ENCODE measurements at places on chromosomes 12 and 14. TPM values are rescaled to one million over a fixed set of nuclear protein-coding genes. Genes with fewer than 3 reads are reported as not detected.

- H3K4me1 ChIP-seq: no peaks in the 10 kb centered on the region
- H3K4me3 ChIP-seq: no peak overlapping the region
- H3K27me3 ChIP-seq: peaks cover 14% of the 10 kb centered on the region
- no peak for DNase-seq
- H3K27ac ChIP-seq: no peak overlapping the region
Measured at GRCh38 chr14:100955201-100955600, 51.7 kb upstream of the RTL1 start.

DNA sequence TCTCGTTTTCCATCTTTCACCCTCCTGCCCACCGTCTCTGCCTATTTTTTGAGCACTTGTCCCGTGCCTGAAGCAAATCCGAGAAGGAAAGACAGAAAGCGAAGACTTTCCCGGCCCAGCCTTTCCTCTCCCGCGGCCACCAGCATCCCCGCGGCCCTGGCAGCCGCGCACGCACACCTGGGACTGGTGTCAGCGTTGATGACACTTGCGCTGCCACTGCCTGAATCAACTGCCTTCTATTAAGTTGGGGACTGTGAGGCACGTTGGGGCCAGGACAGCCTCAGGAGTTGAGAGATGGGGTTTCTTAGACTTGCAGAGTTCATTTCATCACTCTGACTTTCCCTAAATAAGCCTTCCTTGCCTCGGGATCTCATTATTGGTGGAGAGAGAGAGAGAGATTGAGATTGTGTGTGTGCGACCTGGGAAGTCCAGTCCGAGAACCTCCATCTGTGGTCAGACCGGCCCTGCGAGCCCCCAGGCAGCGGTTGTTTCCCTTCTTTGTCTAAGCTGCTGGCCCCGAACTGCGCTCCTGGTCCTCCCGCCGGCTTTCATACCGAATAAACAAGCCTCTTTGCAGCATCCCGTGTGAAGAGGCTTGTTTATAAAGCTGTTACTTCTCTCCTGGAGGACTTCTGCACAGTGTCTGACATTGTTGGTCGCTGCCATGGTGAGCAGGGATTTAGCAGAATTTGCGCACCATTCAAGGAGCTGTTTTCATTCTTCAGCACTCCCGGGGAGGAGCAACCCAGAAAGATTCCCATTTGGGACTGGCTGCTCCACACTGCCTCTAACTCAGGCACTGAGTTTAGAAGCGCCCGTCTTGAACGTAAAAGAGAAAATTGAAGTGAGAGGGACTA lies 1.5 kb downstream of the PDZRN4 start:
- peak overlapping the region; percentile 67 for H3K27ac ChIP-seq
- H3K4me3 ChIP-seq: no peak overlapping the region
- peaks cover 2% of the 10 kb centered on the region for H3K4me1 ChIP-seq
- peaks cover 1% of the 10 kb centered on the region for H3K36me3 ChIP-seq
- H3K27me3 ChIP-seq: peaks cover 37% of the 10 kb centered on the region
- no peak for DNase-seq

DNA sequence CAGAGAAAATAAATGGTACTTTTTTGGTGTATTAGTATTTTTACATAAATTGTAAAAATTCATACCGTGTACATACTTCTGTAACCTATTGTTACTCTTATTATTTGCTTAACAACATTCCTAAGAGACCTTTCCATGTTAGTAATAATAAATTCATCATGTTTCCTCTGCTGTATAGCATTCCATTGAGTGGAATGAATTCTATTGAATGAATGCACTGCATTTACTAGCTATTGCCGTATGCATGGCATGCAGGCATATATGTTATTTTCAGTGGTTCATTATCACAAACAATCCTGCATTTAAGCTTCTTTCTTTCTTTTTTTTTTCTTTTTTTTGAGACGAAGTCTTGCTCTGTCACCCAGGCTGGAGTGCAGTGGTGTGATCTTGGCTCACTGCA lies 137.6 kb upstream of the TBX3 start:
- no peak overlapping the region for H3K4me3 ChIP-seq
- no peaks in the 10 kb centered on the region for H3K36me3 ChIP-seq
- H3K4me1 ChIP-seq: no peaks in the 10 kb centered on the region
- no peak overlapping the region for H3K27ac ChIP-seq
- DNase-seq: no peak

- H3K27ac ChIP-seq: no peak overlapping the region
- no peak overlapping the region for H3K4me3 ChIP-seq
- H3K4me1 ChIP-seq: no peaks in the 10 kb centered on the region
- peaks cover 2% of the 10 kb centered on the region for H3K27me3 ChIP-seq
- no peaks in the 10 kb centered on the region for H3K36me3 ChIP-seq
Measured at GRCh38 chr12:70094467-70094866, 148.8 kb upstream of the CNOT2 start.

DNA sequence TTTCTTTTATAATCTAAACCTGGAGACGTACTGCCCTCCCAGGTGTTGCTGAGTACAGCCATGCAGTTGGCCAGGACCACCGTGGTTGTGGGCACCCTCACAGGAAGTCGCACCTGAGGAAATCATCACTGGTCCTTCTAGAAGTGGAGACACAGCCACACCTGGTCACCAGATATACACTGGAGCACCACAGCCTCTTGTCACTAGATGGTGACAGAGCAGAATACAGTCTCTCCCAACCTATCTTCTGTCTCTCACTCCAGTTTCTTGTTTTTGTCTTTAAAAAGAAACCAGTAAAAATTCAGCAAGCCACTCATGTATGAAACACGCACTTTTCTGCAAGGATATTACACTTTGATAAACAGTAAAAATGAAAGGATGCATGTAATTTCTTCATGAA lies 43.1 kb upstream of the GPHB5 start:
- no peak overlapping the region for H3K4me3 ChIP-seq
- no peaks in the 10 kb centered on the region for H3K4me1 ChIP-seq
- no peak overlapping the region for H3K27ac ChIP-seq
- H3K27me3 ChIP-seq: peaks cover 22% of the 10 kb centered on the region
- no peak for DNase-seq

TMEM132C gene
- not detected for total RNA-seq

- H3K27ac ChIP-seq: peak overlapping the region; percentile 84
- H3K4me1 ChIP-seq: peaks cover 38% of the 10 kb centered on the region
- H3K4me3 ChIP-seq: peak overlapping the region; percentile 62
- H3K36me3 ChIP-seq: peaks cover 60% of the 10 kb centered on the region
- no peaks in the 10 kb centered on the region for H3K27me3 ChIP-seq
Measured at GRCh38 chr12:54967461-54967860, 17.1 kb downstream of the TESPA1 start.

- H3K36me3 ChIP-seq: no peaks in the 10 kb centered on the region
- H3K4me3 ChIP-seq: no peak overlapping the region
- no peak overlapping the region for H3K27ac ChIP-seq
Measured at GRCh38 chr12:71014180-71014785, 93.7 kb upstream of the PTPRR start.

DNA sequence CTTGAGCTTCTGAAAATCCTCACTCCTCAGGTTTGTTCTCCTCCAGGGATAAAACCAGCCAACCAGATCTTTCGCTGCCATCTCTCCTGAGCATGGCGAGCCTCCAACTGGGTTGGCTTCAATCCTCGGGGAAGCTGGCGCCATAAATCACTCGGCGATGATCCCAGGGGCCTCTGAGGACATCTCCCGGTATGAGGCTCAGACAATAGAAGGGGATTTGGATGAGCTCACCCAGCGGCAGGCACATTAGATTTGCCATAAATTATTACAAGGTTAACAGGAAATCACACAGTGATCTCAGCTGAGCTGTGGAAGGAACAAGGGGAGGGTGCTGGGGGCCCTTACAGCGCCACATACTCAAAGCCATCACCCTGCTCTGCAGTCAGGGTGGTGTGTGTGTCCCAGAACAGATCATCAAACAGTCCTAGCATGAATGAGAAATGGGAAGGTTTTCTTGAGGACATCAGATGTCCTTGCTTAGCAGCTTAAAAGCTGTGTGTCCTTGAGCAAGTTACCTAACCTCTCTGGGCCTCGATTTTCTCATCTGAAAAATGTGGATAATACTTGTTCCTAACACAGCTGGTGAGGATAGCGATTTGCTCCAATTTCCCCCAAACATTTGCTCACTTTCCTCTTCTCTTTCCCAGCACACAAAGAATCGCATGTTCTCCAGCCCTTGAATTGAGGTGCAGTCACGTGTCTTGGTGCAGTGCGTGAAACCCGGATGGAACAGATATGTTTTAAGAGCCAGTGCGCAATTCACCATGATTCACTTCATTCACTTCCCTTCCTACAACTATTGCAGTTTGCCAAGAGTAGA lies 142.8 kb downstream of the SCARB1 start:
- H3K4me1 ChIP-seq: peaks cover 10% of the 10 kb centered on the region
- H3K36me3 ChIP-seq: no peaks in the 10 kb centered on the region
- H3K4me3 ChIP-seq: no peak overlapping the region
- no peak for DNase-seq
- H3K27ac ChIP-seq: no peak overlapping the region
- H3K27me3 ChIP-seq: peaks cover 8% of the 10 kb centered on the region

DNA sequence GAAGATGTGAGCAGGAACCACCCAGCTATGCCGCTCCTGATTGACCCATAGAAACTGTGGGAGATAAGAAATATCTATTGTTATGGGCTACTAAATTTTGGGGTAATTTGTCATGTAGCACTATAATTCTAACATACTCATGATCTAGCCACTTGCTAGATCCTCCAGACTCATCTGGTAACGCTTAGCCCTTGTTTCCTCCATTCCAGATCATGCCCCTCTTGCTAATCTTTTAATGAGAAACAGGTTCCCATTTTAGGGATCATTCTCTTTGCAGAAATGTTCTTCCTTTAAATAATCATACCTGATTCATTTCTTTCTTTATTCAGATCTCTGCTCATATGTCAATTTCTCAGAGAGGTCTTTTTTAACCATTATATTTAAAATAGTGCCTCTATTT lies 3.8 kb upstream of the ARHGDIB start:
- DNase-seq: no peak
- H3K36me3 ChIP-seq: peaks cover 8% of the 10 kb centered on the region
- H3K4me1 ChIP-seq: peaks cover 22% of the 10 kb centered on the region
- no peak overlapping the region for H3K4me3 ChIP-seq
- H3K27me3 ChIP-seq: no peaks in the 10 kb centered on the region

CMKLR1 gene
- 1.0 TPM for total RNA-seq

GRCh38 chr12:111344254-111344875 lies 24.5 kb downstream of the PHETA1 start:
- no peak overlapping the region for H3K4me3 ChIP-seq
- no peaks in the 10 kb centered on the region for H3K4me1 ChIP-seq
- H3K36me3 ChIP-seq: no peaks in the 10 kb centered on the region
- no peak overlapping the region for H3K27ac ChIP-seq
- no peak for DNase-seq

DNA sequence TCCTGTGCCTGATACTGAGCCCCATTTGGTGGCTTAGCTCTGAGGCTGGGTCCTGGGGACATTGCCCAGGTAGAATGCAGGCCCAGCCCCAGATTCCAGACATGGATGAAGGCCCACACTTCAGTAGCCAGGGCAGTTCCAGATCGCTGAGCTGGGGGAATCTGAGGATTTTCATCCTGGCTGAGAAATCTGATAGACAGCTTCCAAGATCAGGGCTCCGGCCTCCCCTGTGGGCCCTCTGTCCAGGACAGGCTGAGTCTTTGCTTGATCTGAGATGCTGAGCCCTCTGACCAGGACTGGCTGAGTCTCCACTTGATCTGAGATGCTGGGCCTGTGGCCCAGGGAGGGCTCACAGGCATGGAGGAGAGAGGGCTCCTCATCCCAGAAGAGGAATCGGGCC lies 3.3 kb upstream of the RASAL1 start:
- peaks cover 11% of the 10 kb centered on the region for H3K4me1 ChIP-seq
- no peaks in the 10 kb centered on the region for H3K36me3 ChIP-seq
- H3K27ac ChIP-seq: no peak overlapping the region
- H3K4me3 ChIP-seq: no peak overlapping the region
- peaks cover 2% of the 10 kb centered on the region for H3K27me3 ChIP-seq
